Bronchus fibroblast of lung (primary cell): ENCODE measurements at places on chromosomes 6 and 20. TPM values are rescaled to one million over a fixed set of nuclear protein-coding genes. Genes with fewer than 3 reads are reported as not detected.

The BICRAL gene
- total RNA-seq: 2.7 and 3.4 TPM in 2 replicates

The PBOV1 gene
- not detected in 2 replicates for total RNA-seq

The TGM3 gene
- not detected in 2 replicates for total RNA-seq

The SLC22A2 gene
- total RNA-seq: not detected in 2 replicates

The TMEM200A gene
- 3.4 and 4.2 TPM in 2 replicates for total RNA-seq

The LINC00237 gene
- total RNA-seq: not detected in 2 replicates

The CALHM6 gene
- total RNA-seq: 1.8 and 2.2 TPM in 2 replicates

The SEMG1 gene
- not detected in 2 replicates for total RNA-seq

The SMPDL3A gene
- total RNA-seq: 4.2 and 5.0 TPM in 2 replicates

The HSPA12B gene
- 0.45 and 0.50 TPM in 2 replicates for total RNA-seq

The SLX4IP gene
- 3.0 and 3.4 TPM in 2 replicates for total RNA-seq

The OR2H1 gene
- not detected in 2 replicates for total RNA-seq

The MATN4 gene
- not detected in 2 replicates for total RNA-seq

The BYSL gene
- total RNA-seq: 12.5 and 12.9 TPM in 2 replicates

The HCRTR2 gene
- total RNA-seq: 0.17 TPM in 1 of 2 replicates, not detected in the other

The IP6K3 gene
- total RNA-seq: 6.2 and 7.9 TPM in 2 replicates

The C6orf52 gene
- 0.84 and 0.89 TPM in 2 replicates for total RNA-seq

The TAP2 gene
- 5.4 and 7.2 TPM in 2 replicates for total RNA-seq
